ENCODE measurements at places on chromosomes 16 and 17.
A peak's percentile ranks its signal among the peaks of the same experiment; 100 is the strongest.

DNA sequence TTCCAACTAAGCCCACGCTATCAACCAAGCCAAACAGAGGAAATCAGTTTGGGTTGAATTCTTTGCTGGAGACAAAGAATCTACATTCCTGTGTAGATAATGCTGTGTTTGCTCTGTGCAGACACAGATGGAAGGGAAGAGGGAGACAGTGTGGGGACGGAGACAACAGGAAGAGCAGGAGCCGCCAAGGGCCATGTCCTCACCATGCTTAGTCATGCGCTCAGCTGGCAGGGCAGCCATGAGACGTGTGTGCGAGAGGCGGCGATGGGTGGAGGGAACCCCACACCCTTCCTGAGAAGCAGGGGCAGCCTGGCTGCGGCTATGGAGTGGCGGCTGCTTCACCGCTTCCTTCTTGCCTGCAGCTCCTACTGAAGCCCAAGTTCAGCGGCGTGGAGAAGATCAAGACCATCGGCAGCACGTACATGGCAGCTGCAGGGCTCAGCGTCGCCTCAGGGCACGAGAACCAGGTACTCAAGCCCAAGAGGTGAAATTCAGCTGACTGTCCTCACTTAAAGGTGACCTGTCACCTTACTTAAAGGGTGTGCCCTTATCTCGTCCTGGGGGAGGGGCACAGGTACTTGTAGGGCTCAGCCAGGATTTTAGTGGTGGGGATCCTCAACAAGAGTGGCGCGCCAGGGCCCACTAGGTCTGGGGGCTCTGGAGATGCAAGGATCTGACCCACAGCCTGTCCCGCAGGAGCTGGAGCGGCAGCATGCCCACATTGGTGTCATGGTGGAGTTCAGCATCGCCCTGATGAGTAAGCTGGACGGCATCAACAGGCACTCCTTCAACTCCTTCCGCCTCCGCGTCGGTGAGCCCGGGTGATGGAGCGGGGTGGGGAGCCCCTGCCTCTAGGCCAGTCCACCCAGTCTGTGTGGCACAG lies 47.5 kb downstream of the ADCY7 start:
- no peak for DNase-seq

- no peak for DNase-seq
These were observed 251.2 kb upstream of the ELAC2 start for GRCh38 chr17:13268791-13269595.

GRCh38 chr16:85448557-85449190 lies 164.4 kb upstream of the GSE1 start:
- peak; percentile 37 for DNase-seq

DNA sequence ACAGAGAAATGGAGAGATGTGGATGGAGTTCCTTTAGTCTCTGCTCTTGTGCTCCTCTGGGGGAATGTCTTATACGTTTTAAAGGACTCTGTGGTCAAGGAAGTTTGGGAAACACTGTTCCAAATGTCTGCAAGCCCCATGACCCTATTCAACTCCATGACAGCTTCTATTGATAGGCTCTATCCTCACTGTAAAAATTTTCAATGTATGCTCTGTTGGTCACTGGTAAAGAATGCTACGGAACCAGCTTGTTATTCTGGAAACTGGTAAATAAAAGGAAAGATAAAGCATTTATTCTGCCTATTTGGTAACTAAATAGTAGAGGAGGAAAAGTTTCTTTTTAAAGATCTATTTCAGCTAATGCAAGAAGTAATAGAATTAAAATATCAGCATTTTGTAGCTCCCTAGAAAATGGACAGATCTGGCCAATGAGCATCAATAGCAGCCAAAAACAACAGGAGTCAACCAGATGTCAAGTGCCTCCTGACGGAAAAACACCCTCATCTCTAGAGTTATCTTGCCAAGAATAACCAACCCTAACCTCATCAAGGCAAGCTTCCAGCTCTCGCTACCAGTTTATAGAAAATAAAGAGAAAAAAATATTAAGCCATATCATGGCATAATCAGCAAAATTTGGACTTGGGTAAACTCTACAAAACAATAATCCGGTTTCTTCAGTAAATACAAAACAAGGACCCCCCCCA lies 16.1 kb downstream of the GDE1 start:
- no peak for DNase-seq

- no peak for DNase-seq
These were observed 253.6 kb downstream of the CDH13 start for GRCh38 chr16:82880346-82880745.

DNA sequence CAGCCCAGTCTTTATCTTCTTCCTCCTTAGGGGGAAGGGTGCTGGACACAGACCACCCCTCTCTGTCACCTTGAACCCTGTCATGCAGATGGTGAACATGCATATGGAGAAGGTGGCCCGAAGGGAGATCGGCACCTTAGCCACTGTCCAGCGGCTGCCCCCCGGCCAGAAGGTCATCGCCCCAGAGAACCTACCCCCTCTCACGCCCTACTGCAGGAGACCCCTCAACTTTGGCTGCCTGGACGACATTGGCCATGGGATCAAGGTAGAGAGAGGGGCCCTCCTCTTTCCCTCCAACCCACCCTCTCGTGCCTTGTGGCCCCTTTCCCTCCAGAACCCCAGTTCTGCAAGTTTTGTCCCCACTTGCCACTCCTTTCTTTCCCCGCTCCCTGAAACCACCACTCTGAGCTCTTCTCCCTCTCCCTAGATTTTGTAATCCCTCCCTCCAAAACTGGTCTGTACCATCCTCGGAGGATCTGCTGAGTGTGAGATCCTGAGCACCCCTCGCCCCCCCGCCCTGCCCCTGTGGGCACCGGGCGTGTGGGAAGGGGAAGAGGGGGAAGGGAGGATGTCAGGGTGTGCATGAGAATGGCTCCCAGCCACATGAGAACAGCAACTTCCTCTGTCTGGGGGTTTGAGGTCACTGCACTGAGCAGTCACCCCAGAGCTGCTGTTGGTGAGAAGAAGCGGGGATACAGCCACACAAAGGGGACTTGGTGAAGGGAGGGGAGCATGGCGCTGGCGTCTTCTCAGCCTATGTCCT lies 7.3 kb downstream of the ABI3 start:
- peak; percentile 66 for DNase-seq

DNA sequence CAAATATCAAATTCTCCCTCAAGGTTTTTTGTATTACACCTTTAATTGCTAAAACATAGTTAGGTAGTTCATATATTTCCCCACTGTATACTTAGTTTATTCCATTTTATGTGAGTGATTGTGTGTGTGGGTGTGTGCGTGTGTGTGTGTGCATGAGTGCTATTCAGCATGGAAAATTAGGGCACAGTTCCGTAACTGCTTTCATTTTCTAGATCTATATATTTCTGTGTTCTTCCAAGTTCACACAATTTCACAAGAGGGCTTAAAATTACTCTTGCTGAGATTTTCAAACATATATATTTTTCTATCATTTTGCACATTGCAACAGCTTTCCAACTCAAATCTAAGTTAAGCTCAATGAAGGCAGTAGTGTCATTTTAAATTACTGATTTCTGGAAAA lies 782.9 kb upstream of the SOX9 start:
- DNase-seq = no peak

GRCh38 chr16:12321311-12321842 lies 344.8 kb downstream of the SNX29 start:
- no peak for DNase-seq

- DNase-seq = no peak
These were observed 116.0 kb upstream of the GOT2 start for GRCh38 chr16:58850019-58850677.

GRCh38 chr17:29949696-29950095 lies 8.3 kb downstream of the EFCAB5 start:
- DNase-seq = no peak

DNA sequence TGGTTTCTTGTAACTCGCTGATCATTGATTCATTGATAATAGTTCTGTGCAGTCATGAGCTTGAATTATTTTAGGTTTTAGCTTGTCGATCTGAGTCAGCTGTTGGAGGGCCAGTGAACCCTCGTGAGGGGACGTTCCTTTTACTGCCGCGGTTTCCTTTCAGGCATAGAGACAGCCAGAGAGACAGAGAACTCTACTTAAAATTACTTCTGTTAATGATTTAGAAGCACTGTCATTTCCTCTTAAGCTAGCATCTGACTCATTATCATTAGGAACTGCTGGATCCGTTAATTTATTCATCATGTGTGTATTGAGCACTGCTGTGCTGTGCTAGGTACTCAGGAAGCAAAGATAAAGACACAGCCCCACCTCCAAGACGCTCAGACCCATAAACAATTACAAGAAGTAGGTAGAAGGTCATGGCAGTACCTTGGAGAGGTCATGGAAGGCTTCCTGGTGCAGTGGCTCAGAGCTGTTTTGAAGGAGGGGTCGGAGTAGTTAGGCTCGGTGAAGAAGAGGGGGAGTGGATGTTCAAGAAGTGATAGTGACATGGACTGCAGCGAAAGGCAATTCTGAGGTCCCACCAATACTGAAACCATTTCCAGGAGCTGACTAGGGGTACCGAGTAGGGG lies 3.3 kb downstream of the PGS1 start:
- DNase-seq = peak; percentile 53

GRCh38 chr17:17749921-17750320 lies 68.7 kb downstream of the RAI1 start:
- DNase-seq = peak; percentile 35

GRCh38 chr16:50490828-50491227 lies 57.4 kb upstream of the NKD1 start:
- no peak for DNase-seq

DNA sequence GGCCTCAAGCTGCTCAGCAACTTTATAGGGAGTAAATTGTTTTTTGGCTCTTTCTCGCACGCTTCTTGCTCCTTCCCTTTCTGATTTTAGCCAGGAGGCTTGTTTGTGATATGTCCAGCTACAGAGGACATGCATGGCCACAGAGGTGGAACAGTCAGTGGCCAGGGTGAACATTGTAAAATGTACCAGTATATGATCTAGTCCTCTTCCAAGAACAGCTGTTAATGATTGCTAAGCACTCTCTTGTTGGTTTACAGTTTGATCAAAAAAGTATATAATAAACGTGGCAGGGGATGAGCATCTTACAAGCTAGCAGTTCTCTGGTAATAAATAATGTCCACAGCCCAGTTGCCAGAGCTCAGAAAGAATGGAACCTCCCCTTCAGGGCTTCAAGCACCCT lies 461.7 kb upstream of the DYNLRB2 start:
- no peak for DNase-seq

DNA sequence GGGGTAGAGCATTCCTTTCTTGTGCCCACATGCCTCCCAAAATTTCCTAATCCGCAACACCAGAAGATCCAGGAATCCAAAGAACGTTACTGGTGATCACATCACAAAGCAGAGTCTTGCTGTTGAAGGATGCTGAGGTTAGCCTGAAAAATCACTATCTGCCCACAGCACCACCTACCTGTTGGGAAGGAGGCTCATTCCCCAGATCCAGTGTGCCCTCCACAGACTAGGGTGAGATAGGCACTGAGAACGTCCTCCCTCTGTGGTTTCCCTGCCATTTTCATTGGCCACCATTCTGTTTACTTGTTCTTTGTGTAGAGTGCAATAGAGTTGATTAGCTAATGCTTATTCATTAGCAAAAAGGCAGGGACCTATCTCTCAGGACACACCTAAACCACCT lies 30.3 kb downstream of the RCVRN start:
- DNase-seq = no peak

- DNase-seq = no peak
These were observed 33.0 kb upstream of the PMP22 start for GRCh38 chr17:15298176-15298575.

GRCh38 chr16:29993903-29994599 lies 1.4 kb downstream of the HIRIP3 start:
- DNase-seq = no peak

DNA sequence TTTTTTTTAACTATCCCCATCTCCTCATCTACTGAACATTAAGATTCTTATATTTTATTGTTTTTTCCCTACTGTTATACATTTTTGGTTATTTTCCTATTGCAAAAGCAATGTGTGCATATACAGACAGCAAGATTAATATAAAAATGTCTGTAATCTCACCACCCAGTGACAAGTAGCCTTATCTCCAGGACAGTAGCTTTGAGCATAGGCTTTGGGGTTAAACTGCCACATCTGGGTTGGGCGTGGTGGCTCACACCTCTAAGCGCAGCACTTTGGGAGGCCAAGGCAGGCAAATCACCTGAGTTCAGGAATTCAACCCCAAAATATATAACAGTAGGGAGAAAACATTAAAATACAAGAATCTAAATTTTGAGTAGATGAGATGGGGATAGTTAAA lies 27.4 kb upstream of the SSTR2 start:
- DNase-seq = no peak

GRCh38 chr16:87161822-87162676 lies 155.1 kb downstream of the C16orf95 start:
- DNase-seq = peak; percentile 37

GRCh38 chr17:18993905-18994526 lies 10.5 kb downstream of the FAM83G start:
- no peak for DNase-seq

DNA sequence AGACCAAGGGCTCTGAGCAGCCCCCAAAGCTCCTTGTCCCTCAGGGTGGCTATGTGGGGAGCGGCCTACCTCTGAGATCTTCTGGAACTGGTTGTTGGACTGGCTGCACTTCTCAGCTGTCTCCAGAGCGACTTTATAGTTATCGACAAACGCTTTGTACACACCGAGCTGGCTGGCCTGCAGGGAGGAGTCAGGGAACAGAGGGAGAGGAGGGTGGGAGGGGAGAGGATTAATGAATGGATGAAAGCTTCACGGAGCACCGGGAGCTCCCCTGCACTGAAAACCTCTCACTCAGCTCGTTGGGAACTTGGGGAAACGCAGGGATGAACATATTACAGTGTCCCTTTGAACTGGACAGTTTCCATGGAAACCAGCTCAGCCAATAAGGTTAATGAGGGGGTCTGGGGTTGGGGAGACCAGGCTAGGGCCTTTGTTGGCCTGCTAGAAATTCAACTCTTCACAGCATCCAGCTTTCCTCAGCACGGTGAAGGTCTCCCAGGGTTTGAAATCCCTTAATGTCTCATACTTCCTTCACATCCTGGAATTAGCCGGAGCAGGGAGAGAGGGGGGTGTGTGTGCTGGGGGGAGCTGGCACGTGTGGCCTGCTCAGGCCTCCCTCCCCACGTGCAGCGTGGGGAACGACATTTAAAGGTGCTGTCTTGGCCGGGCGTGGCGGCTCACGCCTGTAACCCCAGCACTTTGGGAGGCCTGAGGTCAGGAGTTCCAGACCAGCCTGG lies 86.7 kb downstream of the TIMM22 start:
- DNase-seq = no peak

DNA sequence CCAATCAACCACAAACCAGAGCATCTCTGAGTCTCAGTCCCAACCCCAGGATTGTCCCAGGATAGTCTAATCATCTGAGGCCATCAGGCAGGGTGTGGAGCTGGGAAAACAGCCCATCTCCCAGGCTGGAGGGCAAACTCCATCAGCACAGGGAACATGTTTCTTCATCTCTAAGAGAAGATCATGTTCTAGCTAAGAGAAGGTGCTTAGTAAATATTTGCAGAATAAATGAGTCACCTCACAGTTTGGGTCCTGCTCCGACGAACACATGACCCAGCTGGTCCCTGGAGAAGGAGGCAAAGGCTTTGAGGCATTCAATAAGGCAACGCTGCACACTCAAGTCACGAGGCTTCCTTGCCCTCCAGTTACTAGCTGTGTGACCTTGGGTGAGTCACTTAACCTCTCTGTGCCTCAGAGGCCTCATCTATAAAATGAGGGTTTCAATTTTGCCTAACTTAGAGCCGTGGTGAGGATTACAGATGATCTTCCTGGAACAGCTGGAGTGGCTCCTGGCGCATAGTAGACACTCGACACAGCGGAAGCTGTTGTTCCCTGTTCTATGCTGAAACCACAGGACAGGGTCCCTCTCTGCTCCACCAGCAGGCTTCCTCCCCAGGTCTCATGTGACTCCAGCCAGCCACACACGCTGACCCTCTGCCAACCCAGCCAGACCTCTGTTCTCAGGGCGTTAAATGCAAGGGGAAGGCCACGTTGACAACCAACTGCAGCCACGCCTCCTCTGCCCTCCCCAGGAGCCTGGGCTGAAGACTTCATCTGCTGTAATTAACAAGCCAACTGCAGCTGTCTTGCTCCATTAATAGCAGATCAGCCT lies 10.3 kb upstream of the RPL38 start:
- DNase-seq = no peak

All from stimulated activated naive CD8-positive, alpha-beta T cell treated with anti-CD3 and anti-CD28 coated beads, Interleukin-15, amount 100 ng/mL, for 72 hours (primary cell).